Stimulated activated CD8-positive, alpha-beta memory T cell treated with anti-CD3 and anti-CD28 coated beads, Interleukin-4, amount 100 ng/mL, for 1 hour (primary cell): ENCODE measurements at places on chromosomes 7 and 10.

DNA sequence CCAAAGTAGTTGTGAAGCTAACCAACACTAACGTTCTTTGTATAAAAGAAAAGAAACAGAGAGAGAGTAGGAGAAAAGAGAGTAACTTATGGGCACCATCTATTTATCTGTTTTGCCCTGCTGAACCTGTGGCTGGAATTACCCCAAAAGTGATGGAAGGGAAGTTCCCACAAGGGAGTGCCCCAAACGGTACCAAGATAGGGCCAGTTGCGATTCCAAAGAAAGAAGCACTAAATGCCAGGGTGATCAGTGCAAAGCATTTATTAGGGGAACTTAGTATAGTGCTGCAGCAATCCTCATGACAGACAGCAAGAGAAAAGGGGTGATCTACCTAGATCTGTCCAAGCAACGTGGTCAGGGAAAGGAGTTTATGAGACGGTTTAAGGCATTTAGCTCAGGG lies 190.2 kb downstream of the SORCS3 start:
- no peak for DNase-seq

- no peak for DNase-seq
Measured at GRCh38 chr10:93745408-93746065, 12.2 kb upstream of the LGI1 start.

DNA sequence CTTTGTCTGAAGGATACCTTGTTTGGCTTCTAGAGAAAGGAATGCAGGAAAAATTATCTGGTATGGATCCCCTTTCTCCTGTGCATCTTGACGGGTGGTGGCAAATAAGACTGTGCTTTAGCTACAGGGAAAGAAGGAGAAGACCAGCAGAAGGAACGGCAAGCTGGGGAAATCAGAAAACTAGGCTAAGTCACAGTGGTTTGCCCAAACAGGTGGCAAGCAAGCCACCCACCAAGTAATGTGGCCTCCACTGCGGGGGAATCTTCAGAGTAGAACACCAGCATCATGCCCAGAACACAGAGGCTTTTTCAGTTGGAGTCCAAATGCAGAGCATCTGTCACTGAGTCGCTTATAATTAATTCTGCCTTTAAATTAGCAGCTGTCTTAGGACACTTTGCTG lies 282.8 kb downstream of the PHF14 start:
- no peak for DNase-seq

DNA sequence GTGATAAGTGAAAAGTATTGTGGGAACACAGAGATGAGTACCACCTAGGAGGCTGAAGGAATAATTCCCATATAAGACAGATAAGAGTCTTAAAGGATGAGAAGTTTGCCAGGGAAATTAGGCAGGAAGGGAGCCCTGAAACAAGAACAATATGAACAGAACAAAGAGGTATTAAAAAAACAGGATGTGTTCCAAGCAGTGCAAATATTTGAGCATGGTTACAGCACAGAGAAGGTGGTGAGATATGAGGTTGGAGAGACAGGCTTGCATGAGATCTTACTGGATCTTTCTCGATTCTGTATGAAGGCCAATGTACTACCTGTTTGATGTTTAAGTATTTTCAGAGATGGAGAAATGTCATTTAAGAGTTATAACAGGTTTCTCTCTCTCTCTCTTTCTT lies 20.3 kb downstream of the TAC1 start:
- DNase-seq = no peak

DNA sequence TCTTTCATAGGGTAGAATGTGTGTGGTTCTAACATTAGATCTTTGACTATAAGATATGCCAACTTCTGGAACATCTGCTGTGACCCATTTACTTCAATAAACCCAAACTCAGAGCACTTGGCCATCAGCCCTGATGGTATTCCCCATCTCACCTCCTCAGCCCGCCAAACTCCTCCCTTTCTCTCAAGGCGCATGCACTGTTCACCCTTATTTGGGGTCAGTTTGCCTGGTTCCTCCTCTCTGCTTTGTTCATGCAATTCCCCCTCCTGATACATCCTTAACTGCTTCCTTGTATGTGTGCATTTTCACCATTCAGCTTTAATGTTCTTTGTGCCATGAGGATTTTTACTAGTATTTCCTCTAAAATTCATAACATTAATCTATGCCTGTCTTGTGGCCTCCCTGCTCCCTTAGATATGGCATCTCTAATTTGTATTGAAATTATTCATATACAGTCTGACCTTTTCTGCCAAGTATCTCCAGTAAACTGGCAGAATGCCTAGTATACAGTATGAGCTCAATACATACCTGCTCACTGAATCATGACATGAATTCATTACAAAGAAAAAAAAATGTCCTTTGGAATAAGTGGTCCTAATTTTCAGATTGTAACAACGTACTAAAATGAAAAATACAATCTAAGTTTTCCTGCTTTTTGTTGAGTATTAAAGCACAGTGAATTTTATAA lies 336.8 kb upstream of the IGFBP3 start:
- no peak for DNase-seq

- no peak for DNase-seq
Measured at GRCh38 chr10:127925471-127926207, 18.7 kb downstream of the PTPRE start.

DNA sequence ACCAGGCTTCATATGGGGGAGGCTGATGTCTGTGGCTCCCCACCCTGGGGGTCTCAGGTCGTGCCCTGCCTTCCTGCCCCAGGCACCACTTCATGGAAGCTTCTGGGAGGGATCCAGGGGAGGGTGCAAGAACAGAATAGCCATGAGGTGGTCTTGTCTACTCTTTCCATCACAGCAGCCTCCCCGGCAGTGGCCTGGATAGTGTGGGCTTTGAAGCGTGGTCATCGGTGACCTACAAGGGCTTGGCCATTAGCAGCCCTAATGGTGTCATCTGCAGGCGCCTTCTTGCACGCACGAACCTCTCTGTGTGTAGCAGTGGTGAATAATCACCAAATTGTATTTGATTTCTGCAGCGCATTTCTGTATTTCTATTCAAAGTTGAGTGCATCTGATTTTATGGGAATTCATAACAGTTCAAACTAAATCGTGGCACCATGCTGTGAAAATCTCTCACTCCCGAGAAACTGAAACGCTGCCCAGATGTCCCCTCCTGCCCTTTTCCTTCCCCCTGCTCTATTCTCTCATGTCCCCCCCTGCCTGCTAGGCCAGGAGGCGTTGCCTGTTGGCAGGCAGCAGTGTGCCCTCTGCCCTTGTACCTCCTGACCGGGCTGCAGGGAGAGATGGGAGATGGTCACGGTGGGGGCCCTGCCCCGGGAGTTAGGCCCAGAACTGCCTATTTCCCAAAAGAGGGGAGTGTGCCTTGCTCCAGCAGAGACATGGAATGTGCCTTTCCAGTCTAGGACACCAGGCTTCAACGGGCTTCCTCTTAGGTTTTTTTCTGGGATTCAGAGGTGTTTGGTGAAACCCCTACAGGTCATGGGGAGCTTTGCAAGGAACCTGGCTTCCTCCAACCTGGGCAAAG lies 34.8 kb downstream of the CDH23 start:
- no peak for DNase-seq

GRCh38 chr10:68330852-68331454 lies 911 bp upstream of the HNRNPH3 start:
- no peak for DNase-seq

- DNase-seq = no peak
Measured at GRCh38 chr7:155458878-155459699, 1.2 kb downstream of the EN2 start.

DNA sequence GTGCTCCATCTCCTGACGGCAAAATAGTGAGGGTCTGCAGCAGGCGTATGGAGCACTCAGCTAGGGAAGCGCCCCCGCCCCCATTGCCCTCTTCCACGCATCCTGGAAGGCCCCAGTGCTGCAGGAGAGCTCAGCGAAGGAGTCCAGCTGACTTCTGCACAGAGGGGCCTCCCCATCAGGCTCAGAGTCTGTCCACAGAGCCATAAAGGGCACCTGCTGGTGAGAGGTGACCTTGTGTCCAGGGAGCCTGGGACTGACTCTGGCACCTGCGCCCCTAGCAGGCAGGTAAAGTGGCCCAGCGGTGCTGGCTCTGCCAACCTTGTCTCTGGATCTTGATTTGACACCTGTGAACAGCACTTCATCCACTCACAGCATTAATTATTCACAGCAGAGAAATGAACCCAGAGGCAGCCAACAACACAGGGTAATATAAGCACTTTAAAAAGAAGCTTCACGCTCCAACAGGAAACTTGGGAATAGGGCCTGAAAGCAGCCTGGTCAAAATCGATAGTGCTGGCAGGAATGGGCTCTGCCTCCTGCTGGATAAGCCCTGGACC lies 59.6 kb downstream of the VOPP1 start:
- DNase-seq = no peak

GRCh38 chr7:29557954-29558353 lies 5.7 kb upstream of the PRR15 start:
- DNase-seq = no peak

GRCh38 chr10:117541405-117541908 lies 1.1 kb upstream of the EMX2 start:
- DNase-seq = no peak

DNA sequence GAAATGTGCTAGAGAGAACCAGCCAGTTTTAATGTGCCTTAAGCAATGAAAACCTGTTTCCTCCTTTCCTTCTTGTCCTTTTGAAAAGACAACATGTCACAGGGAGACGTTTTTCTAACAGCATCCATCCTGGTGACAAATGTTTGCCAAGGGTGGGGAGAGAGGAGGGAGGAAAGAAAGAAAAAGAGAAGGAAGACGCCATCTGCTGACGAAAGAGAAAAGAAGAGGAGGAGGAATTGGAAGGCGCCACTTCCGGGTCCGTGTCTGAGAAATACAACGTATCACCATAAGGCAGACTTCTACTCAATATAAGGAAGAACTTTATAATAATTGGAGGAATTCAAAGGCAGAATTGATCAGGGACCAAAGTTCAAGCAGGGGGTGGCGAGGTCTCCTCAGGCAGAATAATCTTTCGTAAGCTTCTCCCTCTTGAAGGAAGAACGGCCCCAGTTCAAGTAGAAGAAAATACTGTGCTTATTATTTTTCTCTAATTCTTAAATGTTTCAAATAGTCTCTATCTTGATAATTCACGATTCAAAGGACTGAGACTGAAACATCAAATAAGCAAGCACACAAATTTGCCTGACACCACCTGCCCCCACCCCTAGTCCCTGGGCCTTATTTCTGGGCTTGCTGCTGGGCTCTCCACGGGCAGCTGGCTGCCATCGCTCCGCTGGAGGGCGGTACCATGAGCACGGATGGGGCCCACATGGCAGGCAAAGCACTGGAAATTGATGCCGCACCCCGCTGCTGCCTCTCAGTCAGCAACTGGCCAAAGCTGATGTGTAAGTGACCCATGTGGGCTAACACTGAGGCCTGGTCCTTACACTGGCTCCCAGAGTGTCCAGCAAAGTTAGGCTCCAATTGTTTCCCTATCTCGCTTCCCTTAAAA lies 273.7 kb upstream of the KLF14 start:
- DNase-seq = no peak

GRCh38 chr10:36425131-36425797 lies 700.1 kb upstream of the ANKRD30A start:
- DNase-seq = no peak

DNA sequence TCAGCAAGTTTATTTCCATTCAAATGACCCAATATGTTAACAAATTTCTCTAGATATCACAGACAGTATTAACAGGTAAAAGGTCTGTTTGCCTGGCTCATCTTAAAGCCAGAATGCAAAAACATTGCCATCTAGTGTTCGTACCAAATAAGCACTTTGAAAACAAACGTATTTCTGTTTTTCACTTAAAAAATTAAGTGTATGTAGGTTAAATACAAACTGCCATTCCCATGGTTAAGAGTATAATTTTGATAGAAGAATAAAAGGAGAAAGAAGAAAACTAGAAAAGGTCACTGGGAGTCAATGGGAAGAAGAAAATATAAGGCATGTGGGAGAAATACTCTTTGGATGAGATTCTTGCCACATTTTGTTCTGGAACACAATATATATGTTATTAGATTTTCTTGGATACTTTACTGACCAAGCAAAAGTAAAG lies 51.0 kb downstream of the ORC5 start:
- no peak for DNase-seq

DNA sequence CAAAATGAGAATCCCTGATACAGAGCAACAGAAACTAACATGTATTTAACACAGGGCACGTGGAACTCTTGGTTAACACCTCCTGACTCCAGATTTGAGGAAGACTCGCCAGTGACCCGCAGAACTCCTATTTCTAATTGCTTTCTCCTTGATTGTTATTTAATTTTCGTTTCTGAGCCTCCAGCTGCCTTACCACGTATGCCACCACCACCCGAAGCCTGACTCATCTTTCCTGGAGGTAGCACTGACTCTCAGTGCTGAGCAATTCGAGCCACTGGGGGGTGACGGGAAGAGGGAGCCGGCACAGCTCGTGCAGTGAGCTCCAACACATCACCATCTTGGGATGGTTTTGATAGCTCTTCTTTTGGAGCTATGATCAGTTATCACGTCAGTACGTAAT lies 273.9 kb upstream of the MGMT start:
- no peak for DNase-seq

- no peak for DNase-seq
Measured at GRCh38 chr7:150560486-150560885, 6.7 kb upstream of the GIMAP4 start.

DNA sequence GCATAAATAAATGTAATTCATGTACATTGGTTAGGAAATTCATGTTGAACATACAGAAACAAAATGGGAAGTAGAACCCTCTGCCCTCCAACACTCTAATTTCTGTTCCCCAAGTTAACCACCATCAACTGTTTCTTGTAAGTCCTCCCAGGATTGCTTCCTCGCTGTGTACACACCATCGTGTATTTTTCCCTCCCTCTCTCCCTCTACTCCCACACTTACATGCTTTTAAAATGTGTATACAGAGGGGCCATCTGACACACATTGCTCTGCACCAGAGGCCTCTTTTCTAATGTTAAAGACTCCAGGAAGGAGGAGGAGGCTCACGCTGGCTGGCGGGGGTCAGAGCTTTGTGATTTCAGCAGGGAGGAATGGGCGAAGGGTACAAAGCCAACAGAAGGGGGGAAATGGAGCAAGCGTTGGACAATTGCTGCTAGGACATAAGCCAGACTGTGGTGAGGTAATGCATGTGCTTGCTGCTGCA lies 1.9 kb upstream of the EPHA1 start:
- DNase-seq = no peak

GRCh38 chr7:130667593-130668257 lies 823 bp downstream of the COPG2 start:
- DNase-seq = no peak

GRCh38 chr10:107647462-107647861 lies 483.0 kb upstream of the SORCS1 start:
- DNase-seq = no peak

DNA sequence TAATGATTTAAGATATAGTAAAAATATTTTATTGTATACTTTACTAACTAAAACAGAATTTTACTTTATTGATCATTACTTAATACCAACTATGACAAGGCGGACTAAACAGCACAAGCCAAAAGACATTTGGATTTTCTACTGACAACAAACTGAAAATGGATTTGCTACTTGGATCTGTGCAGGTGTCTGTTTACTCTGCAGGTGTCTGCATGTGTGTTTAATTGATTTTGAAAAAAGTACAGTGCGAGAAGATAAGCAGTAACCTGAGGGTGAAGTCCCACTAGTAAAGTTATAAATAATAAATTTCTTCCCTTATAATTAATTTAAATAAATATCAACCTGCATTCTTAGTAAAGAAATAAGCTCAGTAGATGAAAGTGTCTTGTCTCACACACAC lies 696.8 kb upstream of the MBL2 start:
- no peak for DNase-seq
